ENCODE measurements at places on chromosomes 6 and 20.

- no peak for DNase-seq
These were observed 170.9 kb downstream of the SCP2D1 start for GRCh38 chr20:18984238-18985200.

GRCh38 chr6:140107216-140107615, 732.8 kb upstream of the CITED2 start:
- DNase-seq: no peak

GRCh38 chr6:137044366-137045221, at the start of gene IL20RA:
TSS of gene IL20RA (minus strand) at chr6:137044965. CDS start at chr6:137044728, 237 bp downstream.
- DNase-seq: no peak

DNA sequence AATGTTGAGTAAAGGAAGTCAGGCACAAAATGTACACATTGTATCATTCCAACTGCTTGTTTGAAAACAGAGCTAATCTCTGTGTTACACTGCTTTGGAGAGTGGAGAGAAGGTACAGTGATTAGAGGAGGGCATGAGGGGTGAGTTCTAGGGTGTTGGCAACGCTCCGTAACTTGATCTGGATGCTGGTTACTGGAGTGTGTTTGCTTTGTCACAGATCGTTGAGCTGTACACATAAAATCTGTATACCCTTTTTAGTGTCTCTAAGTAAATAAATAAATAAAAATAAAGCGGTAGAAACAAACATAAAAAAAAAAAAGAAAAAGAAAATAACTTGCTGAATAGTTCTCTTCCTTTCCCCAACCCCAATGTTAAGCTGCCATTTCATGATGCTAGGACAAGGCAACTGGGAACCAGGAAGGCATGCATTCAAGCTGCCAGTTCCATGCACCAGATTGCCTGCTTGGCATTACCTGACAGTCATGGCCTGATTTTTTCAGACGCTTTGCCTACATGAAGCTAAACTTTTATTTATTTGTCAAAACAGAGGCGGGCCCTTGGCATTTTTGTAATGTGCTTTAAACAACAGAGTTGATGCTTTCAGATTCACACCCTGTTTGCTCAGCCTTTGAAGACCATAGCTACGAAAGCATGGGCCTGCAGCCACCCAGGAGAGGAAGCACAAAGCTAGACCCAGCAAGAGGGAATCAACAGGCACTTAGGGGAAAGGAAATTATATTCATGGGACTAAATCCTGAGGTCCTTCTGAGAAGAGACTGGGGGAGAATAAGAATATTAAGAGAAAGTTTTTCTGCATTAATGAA, 21.2 kb downstream of the TNFRSF21 start:
- DNase-seq: no peak

GRCh38 chr6:71433441-71433840, 144.8 kb downstream of the OGFRL1 start:
- no peak for DNase-seq

- no peak for DNase-seq
These were observed 128.7 kb downstream of the TBC1D32 start for GRCh38 chr6:121205569-121205968.

DNA sequence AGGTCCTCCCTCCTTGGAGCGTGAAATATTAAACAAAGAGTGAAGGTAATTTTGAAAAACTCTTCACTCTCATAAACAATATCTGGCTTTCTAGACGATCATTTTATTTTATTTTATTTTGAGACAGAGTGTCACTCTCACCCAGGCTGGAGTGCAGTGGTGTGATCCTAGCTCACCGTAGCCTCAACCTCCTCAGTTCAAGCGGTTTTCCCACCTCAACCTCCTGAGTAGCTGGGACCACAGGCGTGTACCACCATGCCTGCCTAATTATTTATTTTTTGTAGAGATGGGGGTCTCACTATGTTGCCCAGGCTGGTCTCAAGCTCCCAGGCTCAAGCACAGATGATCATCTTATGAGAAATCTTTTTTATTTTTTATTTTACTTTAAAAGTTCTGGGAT, 16.4 kb downstream of the ZNF831 start:
- no peak for DNase-seq

GRCh38 chr6:35146453-35146852, 5.3 kb upstream of the TCP11 start:
- peak; percentile 34 for DNase-seq

DNA sequence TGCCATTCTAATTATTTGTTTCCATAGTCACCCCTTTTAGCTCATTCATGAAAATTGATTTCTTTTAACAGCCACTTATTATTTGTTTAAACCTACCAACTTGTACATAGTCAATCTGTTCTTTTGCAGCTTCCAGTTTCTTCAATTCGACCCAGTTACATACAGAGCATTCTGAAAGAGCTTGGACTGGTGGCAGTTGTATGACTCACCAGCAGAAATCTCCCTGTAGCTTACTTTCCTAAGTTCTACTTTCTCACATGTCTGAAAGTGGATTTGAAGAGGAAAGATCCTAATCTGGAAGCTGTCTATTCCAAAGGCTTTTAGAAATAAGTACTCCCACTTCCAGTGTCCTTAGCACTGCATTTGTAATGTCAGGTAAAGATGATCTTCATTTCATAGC, 447.9 kb downstream of the HTR1B start:
- DNase-seq: no peak

DNA sequence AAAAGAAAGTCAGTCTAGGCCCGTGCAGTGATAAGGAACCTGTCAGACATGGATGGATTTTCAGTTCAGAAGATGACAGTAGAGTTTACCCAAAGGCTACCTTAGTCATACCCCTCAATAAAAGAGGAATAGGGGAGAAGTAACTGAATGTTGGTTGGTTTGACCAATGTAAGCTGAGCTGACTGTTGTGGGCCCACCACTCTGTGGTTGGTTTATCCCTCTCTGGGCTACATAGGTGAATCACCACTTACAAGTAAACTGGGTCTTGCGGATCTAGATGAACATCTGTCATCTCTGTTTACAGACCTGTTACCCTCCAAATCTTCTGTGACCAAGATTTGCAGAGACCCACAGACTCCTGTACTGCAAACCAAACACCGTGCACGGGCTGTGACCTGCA, 37.2 kb upstream of the MYLK2 start:
- no peak for DNase-seq

DNA sequence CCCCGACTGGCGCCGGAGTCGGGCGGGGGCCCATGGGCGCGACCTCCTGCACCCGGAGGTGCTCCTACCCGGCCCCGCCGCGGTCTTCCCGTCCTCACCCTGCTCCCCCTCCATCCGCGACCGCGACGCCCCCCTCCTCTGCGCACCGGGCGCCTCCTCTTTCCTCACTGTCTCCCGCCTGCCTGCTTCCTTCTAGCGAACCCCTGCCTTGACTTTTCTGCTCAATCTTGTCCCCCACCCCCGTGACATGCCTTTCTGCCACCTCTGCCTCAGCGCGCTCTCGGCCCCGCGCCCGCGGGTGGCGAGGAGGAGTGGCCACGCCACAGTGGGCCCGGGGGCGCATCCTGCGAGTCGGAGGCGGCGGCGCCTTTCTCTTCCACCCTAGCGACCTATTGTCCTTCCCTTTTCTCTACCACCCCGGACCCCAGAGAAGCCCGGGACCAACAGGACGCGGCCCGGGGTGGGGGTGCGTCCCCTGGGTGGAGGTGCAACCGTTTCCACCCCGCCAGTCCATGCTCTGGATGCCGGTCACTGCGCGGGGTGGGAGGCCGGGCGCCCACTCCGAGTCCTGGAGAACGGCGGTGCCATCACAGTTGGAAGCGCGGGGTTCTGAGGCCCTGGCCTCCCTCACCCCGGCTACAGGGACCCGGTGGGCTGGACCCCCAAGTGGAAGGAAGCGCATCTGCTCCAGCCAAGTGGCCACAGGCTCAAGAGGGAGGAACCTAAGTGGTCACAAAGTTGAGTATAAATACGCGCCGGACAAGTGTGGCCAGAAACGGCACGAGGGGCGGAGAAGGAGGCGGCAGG, 2.0 kb downstream of the PDE10A start:
- DNase-seq: peak; percentile 37

DNA sequence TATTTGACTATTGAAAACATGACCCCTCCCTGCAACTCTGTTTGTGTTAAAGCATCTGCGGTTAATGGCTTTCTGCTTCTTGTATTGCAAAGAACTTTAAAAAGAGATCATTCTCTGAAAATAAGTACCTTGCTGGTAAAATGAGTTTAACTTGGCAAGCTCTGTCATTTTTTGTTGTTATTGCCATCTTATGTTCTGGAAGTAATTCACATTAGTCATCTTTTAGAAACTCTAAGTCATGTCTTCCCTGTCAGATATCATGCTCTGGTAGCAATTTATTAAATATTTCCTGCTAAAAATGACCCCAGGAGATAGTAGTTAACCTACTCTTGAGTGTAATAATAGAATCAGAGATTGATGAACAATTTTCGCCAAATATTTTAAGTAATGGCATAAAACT, 890.6 kb downstream of the KIF16B start:
- DNase-seq: no peak
